ENCODE measurements at places on chromosomes 16 and 17.

DNA sequence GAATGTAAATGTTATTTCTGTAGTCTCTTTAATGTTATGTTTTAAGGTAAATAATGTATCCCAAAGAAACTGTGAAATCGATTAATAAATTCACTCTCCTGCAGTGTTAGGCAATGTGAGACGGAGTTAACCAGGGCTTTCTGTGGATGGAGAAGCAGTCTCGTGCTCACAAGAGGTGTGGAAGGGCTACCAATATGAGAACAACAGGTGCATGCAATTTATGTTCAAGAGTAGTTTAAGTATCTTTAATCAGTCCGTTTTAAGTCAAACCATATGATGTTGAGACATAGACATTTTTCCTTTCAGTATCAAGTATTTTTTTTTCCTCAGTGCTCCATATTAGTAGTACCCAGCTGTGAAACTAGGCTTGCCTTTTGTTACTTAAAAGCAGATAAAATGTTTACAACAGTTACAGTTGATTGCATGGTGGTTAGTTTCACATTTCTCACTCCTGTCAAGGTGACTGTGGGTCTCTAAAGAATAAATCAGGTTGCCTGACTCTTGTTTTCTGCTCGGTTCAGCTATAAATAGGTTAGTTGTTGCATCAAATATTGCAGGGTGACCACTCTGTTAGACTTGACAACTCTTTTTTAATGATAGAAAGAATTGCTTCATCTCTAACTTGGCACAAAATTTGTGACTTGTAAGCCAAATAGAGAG lies 54.4 kb downstream of the COX10 start:
- no peak for DNase-seq

- DNase-seq: no peak
Observed at GRCh38 chr16:75377729-75378386, 55.4 kb downstream of the CFDP1 start.

DNA sequence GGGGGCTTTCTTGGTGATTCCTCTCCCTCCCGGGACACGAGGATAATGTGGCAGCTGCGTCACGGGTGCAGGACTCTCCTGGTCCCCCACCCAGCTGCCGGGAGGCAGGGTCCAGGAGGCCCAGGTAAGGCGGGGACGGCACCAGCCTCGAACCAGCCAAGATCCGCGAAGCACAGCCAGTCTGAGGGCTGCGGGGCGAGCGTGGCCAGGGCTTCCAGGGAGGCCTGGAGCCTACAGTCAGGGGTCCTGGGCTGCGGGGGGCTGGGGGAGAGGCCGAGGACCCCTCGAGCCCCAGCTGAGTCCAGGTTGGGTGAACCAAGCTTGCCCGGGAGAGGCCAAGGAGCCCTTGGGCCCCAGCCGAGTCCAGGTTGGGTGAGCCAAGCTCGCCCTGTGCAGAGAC lies 10.0 kb downstream of the TPSD1 start:
- no peak for DNase-seq

DNA sequence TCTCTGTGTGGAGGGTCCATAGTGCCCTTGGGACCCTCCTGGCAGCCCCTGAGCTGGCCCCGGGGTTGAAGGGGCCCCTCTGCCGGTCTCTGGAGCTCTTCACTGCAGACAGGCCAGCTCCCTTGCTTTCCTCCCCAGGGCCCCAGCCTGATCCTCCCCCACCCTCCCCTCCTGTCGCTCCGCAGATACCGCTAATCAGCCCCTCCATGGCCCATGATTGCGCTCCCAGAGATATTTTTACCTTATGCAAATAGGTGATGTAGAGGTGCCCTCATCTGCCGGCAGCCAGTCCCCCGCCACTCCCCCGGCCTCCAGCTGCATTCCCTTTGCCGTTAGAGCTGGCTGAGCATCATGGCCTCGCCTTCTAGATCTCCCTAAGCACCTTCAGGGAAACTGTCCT lies 9.2 kb downstream of the MMP15 start:
- DNase-seq: no peak

GRCh38 chr17:38355251-38355650 lies 3.6 kb downstream of the SOCS7 start:
- no peak for DNase-seq

DNA sequence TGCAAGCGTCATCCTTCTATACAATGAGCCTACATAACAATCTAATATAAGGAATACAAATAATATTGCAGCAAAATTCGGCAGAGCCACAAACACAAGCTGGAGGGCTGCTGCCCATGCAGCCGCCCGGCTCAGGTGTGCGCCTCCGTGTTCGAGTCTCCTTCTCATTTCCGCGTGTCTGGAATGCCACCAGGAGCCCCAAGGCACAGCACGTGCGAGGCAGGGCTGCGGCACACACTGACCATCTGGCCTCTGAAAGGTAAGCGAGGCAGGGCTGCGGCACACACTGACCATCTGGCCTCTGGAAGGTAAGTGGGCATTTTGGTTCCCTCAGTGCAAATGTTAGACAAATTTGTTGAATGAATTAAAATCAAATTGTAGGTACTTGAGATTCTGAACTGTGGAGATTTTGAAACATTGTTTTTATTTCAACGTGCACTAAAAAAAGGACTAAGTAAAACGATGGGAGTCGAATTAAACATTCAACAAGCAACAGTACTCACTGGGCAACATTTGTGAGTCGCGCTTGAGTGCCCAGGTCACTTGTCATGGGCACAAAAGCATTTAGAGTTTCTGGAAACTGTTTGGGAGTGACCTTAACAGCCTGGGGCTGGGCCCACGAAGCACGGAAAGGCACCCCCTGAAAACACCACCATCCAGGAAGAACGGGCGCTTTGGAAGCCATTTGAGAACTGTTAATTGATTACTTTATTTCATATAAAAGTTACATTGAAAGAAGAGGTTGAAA lies 37.4 kb downstream of the ZDHHC7 start:
- DNase-seq: no peak

DNA sequence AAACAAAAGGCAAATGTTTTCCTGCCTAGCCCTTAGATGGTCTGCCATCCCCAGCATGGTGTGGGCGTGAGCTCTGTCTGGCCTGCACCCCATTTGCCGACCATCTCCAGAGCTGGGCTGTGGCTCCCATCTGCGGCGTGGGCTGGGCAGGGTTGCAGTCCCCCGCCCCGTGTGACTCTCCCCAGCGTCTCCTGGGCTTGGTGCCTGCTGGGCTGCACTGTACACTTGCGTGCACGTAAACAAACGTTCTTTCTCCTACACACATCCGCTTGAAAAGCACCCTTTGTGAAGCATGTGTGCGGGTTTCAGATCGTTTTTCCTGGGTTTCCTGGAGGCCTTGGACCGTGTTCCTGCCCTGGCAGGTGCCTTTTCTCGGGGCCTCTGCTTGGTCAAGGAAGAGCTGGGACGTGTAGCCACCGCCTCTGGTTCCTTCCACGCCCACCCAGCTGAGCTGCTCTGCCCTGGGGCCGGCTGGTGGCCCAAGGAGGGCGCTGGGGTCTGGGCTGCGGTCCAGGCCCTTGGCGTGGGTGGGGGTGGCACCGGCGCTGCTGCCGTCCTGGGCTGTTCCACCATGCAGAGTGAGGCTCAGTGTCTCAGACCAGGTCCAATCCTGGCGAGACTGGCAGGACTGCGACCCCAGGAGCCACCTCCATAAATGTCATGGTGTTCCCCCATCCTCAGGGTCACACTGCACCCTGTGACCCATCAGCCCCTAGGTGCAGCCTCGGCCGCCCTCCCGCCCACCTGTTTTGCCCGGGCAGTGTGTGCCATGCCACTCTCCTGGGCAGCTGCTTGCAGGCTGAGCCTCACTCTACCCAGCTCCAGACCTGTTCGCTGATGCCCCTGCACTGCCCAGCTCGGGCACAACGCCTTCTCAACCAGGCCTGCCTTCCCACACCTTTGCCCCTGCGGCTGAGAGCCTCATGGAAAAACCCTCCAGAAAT lies 9.9 kb upstream of the BAIAP3 start:
- no peak for DNase-seq

GRCh38 chr17:82301916-82302567 lies 15.4 kb downstream of the CD7 start:
- DNase-seq: no peak

- DNase-seq: no peak
Observed at GRCh38 chr17:28136923-28137322, 94.4 kb downstream of the NLK start.

DNA sequence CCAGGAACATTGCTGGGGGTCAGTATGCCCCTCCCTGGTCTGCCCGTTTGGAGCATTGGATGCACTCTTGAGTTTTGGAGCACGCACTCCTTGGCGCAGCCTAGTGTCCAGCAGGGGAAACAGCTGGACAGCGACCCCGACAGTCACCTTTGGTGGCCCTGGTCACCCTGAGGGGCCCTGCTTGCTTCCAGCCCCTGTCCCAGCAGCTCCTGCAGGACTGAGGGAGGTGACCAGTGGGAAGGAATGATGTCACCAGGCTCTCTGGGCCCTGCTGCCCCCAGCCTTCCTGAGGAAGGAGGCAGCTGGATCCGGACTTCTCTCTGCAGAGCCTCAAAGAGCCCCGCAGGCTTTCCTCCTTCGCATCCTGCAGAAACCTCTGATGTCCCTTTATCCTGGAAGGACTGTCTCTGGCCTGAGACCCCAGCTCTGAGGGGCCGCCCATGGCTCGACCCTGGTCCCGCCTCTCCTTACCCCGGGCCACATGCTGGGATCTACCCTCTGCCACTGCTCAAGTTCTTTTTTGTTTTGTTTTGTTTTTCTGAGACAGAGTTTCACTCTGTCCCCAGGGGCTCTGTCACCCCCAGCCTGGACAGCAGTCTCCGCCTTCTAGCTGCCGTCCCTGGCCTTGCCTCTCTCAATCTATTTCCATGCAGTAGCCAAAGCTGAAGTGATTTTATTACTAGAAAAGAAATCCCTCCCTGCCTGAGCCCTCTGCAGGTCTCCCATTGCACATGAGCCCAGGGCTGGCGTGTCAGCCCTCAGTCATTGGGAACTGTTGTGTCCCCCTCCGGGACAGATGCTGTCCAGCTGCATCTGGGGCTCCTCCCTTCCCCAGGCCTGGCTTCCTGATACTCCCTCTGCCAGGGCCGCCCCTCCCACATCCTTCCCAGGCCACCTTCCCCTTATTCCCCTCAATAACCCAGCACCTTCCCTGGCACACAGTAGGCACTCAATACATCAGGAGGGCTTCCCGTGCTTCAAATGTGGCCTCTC lies 11.6 kb downstream of the ZSCAN10 start:
- no peak for DNase-seq

- DNase-seq: no peak
Observed at GRCh38 chr17:63841350-63842172, 924 bp downstream of the SMARCD2 start.

DNA sequence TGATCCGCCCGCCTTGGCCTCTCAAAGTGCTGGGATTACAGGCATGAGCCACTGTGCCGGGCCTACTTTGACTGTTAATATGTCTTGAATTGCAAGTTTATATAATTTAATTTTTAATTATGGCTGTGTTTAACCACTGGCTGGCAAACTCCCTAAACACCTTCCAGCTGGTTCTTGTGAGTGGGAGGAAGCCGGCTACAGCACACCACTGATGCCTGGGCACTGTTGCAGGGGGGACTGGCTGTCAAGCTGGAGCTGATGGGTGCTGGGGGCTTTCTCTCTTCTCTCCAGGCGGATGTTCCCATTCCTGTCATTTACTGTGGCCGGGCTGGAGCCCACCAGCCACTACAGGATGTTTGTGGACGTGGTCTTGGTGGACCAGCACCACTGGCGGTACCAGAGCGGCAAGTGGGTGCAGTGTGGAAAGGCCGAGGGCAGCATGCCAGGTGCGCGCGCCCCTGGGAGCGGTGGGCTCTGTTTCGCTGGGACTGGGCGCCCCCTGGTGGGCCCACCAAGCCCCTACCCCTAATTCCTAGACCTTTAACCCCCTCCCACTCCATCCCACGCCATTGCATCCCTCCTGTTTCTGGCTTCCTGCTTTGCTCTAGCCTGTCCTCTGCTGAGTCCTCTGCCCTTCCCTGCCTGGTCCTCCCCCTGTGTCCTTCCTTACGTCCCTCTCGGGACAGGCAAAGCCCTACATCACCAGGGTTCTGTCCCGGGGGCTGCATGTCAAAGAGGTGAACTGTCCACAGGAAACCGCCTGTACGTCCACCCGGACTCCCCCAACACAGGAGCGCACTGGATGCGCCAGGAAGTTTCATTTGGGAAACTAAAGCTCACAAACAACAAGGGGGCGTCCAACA lies 9.5 kb downstream of the TBX21 start:
- DNase-seq: no peak

DNA sequence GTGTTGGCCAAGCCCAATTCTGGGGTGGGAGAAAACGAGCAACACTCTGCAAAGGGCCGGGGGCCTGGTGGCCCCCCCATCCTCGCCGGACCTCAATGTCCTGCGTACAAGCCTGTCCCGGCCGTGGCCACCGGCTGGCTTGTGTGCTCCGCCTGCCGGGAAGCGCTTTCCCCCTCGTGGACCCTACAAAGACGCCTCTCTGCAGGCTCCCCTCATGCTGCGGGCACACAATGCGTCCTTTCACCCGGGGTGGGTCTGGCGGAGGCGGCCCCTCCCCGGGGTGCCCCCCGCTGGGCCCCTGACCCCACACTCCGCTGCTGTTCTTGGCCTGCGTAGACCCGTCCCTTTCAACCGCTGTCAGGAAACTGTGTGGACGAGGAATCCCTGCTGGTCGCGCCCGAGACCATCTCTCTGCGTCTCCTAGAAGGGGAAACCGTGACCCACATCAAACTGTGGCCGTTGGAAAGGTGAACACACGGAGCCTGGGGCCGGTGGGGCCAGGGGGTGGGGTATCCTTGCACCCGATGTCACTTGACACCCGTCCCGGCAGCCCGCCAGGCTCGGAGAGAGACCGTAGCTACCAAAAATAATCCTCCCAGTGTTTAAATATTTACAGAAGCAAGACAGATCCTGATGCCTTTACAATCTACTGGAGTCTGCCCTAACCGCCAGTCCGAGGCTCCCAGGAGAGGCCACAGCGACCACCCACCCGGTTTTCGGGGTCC lies 43.6 kb downstream of the TBC1D16 start:
- DNase-seq: no peak

DNA sequence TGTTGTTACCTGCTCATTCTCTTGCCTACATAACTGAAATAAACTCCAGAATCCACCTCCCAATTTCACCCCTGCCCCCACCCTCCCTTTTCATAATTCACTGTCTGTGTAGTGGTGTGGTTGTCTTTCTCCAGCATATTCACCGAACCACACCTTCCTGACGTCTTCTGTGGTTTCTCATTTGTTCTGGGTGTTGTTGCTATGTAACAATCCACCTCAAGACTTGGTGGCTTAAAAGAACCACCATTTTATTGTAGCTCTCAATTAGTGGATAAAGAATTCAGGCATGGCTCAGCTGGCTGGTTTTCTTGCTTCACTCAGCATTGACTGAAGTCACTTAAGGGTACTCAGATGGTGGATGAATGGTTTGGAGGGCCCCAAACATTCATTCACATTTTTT lies 229.8 kb downstream of the MAF start:
- DNase-seq: no peak

- DNase-seq: no peak
Observed at GRCh38 chr16:72637306-72637705, 410.6 kb downstream of the ZFHX3 start.

- DNase-seq: no peak
Observed at GRCh38 chr16:84656649-84657048, 8.3 kb downstream of the KLHL36 start.

Data from activated CD4-positive, CD25-positive, alpha-beta regulatory T cell treated with anti-CD3 and anti-CD28 coated beads, Interleukin-2, amount 50 U/mL, for 16 hours (primary cell).